ENCODE measurements at places on chromosomes 13 and 19.
A peak's percentile ranks its signal among the peaks of the same experiment; 100 is the strongest.

- no peak for DNase-seq
Observed at GRCh38 chr13:111312944-111313590, 7.4 kb upstream of the TEX29 start.

GRCh38 chr19:34838753-34839431, 65.9 kb upstream of the ZNF599 start:
- DNase-seq: no peak

GRCh38 chr13:43529796-43530195, 257.0 kb downstream of the ENOX1 start:
- no peak for DNase-seq

DNA sequence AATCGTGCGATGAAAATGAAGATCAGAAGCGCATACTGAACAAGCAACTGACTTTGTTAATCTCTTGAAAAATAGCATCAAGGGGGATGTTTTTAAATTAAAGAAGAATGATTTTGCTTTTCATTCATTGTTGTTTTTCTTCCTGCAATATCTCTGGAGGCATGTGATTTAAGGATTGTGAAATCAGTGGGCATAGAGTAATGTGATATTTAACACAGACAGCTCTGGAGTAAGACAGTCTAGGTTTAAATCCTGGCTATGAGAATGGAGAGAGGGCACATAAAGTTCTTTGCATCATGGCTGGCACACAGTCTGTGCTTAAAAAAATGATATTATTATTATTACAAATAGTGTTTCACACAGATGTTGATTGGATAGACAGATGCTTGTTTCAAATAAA, 243.1 kb upstream of the NBEA start:
- no peak for DNase-seq

GRCh38 chr13:113417836-113418721, 35.2 kb downstream of the ADPRHL1 start:
- DNase-seq: no peak

DNA sequence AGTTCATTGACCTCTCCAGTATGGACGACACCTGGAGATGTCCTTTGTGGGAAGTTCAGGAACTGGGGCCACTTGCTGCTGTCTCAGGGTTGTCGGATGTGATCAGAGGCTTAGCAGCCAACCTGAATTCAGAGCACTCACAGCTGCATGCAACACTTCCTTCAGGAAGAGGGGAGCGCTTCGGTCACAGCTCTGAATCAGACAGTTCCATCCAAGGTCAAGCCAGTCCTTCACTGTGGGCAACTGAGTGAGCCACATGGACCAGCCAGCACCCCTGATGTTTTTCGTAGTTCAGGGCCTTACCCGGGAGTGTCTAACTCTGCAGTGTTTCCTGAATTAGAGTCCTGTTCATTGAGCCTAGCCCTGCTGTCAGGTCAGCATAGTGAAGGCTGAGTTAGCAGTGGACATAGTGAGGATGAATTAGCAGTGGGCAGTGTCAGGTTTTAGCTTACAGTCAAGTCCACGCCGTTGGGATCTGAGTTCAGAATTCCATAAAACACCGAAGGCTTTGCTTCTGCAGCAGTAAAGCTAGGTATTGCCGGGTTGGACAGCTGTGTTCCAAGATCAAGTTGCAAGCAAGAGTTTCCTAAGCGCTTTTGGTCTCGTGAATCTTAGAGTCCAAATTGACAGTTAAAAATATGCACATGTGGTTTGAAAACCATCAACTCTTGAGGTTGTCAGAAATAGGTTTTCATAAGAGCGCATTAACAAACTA, 5.1 kb downstream of the ZNF555 start:
- no peak for DNase-seq

DNA sequence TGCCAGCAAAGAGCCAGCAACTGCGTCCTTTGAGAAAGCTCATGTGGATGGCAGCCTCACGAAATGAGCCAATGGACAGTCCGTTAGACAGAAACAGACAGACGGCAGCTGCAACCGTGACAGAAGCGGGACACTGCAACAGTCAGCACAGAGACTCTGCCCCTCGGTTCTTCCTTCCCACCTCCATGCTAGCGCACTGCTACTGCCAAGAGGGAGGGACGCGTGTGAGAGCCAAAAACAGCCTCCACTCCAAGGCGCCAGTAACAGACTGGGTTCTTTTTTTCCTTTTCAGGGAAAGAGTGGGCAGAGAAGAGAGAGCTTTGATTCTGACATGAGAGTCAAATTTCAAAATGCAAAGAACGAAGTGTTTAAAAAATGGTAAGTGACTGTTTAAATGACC, 77.5 kb downstream of the SERP2 start:
- DNase-seq: peak; percentile 69

DNA sequence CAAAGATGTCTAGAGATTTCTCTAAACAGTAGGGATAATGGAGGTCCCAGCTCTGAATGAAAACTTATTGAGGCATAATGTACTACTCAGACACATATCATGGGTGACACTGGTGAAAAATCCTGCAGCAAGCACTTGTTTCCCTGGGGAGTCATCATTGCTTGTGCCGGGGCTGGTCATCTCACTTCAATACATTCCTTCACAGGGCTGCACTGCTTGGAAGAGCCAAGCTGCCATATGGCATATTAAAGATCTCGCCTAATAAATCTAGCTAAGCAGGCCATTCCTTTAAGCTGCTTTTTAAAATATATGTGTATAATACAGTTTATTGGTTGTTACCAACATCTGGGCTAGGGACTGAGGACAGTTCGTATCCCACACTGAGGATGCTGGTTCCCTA, 332.2 kb upstream of the GPC6 start:
- no peak for DNase-seq

DNA sequence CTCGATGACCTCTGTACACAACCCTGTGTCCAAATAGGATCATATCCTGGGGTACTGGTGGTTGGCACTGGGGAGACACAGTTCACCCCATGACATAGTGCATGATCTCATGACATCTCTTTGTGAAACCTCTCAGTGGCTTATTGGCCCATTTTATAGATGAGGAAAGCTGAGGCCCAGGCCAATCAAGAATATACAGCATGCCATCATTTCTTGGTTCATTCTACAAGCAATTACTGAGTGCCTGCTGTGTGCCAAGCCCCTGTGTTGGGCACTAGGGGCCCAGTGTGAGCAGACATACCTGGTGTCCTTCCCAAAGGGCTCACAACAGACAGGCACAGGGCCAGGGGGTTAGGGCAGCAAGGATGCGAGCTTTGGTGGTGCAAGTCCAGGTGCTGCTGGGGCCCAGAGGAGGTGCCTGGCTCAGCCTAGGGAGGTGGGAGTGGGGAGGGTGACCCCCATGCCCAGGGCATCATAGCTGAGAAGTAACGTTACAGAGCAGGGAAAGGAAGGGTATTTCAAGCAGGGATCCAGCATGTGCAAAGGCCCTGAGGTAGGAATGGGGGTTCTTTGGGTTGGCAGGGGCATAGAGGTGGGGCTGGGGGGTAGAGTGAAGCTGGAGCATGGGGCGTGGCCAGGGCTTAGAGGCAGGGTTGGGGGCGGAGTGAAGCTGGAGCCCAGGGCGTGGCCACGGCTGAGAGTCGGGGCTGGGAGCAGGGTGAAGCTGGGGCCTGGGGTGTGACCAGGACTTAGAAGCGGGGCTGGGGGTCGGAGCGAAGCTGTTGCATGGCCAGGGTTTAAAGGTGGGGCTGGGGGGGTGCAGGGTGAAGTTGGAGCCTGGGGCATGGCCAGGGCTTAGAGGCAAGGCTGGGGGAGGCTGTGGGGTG, 20.7 kb downstream of the COLGALT1 start:
- DNase-seq: no peak

DNA sequence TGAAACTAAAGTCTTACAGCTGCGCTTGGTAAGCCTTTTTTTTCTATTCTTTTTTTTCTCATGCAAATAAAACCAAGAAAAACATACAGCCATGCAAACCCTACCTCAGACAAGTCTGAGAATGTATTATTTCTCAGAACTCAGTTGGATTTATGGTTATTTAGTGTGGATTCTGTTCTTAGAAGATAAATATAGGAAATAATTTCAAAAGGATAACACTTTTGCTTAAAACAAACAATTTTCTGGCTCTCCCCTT, 40.7 kb upstream of the TNFSF11 start:
- DNase-seq: no peak

GRCh38 chr19:10230173-10230860, 814 bp downstream of the S1PR2 start:
- no peak for DNase-seq

GRCh38 chr13:35347679-35348205, 128.7 kb downstream of the MAB21L1 start:
- DNase-seq: no peak

DNA sequence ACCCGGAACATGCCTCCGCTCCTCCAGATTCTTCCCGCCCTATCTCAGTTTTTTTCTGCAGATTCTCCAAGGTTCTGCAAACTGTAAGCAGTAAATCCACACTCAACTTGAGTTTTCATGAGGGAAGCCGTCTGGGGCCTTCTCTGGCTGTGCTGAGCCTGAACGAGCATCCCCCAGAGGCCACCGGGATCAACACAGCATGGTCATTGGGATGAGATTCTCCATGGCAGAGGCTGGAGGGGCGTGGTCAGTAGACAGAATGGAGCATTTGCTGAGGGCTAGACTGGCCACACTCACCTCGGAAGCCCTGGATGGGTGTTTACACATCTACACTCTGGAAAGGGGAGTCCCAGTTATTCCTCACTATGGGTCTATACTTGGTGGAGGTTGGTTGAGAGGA, 2.3 kb upstream of the LILRA4 start:
- DNase-seq: no peak

DNA sequence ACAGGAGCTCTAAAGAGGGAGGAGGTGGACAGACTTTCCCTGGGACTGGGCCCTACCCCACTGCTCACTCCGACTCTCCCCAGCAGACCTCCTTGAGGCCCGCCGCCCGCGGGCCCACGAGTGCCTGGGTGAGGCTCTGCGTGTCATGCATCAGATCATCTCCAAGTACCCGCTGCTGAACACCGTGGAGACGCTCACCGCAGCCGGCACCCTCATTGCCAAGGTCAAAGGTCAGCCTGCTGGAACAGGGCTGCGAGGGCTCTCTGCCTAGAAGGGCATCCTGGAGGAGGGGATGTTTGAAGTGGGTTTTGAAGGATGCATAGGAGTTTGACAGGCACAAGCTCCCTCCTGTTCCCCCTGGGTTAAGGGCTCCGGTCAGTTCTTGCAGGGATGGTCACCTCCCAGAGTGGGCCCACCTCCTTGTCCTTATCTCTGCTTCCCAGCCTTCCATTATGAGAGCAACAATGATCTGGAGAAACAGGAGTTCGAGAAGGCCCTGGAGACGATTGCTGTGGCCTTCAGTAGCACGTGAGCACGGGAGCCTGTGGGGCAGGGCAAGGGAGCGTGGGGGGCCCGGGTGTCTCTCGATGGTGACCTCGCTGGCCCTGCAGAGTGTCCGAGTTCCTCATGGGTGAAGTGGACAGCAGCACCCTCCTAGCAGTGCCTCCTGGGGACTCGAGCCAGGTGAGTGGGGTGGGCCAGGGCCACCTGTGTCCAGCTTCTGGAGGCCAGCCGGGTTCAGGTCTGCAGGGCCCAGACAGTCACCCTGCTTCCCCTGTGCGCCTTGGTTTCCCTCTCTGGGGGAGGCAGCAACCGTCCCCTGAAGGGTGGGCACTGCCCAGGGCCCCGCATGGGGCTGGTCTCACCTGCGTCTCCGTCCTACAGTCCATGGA, 6.3 kb downstream of the ARHGAP45 start:
- no peak for DNase-seq

DNA sequence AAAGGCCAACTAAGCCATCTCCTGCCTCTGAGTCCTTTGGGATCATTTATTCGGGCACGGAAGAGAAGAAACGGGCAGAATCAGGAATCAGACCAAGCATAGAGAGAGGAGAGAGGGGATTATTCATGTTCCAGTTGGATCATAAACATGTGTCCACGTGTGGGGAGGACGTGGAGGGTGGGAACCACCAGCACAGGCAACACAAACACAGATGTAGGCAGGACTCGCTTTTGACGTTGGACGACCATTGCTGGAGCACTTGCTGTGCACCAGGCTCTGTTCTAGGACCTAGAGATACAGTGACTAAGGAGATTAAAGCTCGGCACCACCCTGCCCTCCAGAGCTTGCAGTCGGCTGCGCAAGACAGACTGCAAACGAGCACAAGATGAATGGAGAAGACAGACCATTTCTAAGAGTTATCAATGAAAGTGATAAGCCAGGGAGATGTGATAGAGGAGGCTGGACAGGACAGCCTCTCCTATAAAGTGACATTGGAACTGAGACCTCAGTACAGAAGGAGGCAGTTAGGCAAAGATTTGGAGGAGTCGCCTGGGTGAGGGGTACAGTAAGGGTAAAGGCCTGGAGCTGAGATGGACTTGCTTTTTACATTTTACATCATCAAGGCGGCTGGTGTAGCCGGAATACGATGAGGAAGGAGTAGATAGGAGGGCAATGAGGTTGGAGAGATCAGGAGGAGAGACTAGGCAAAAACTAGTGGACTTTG, 716 bp downstream of the SH2D3A start:
- no peak for DNase-seq

- no peak for DNase-seq
Observed at GRCh38 chr13:111361873-111362648, 41.6 kb downstream of the TEX29 start.

DNA sequence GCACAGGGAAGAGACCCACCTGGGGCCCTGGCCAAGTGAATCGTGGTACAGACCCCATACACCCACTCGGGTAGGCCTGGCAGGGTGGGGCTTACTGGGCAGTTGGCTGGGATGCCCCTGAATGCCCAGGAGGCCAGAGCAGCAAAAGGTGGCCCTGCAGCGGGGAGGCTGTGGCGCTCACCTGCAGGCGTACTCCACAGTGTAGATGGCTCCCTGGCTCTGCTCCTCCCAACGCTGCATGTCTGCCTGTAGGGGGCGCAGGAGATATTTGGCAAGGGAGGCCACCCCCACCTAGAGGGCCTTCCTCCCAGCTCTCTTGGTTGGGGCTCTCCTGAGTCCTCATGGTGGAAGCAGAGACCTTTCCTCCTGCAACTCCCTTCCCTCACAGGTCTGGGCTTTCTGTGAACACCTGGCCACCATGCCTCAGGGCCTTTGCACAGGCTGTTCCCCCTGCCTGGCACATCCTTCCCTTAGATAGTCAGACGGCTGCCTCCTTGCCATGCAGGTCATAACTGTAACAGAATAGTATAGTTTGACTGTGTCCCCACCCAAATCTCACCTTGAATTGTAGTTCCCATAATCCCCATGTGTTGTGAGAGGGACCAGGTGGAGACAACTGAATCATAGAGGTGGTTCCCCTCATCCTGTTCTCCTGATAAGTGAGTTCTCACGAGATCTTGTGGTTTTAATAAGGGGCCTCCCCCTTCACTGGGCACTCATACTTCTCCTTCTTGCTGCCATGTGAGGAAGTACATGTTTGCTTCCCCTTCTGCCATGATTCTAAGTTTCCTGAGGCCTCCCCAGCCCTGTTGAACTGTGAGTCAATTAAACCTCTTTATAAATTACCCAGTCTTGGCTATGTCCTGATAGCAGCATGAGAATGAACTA, 5.9 kb downstream of the BORCS8 start:
- DNase-seq: no peak

All from Ammon's horn (tissue), 1 donor.